Mesenchymal stem cell (in vitro differentiated cells and primary cell): ENCODE measurements at places on chromosomes 5 and 9.

- no peaks in the 10 kb centered on the region for H3K27me3 ChIP-seq
- H3K4me1 ChIP-seq: peaks cover 1% of the 10 kb centered on the region
- H3K36me3 ChIP-seq: no peaks in the 10 kb centered on the region
- peak overlapping the region; percentile 39 for H3K4me3 ChIP-seq
- H3K27ac ChIP-seq: peak overlapping the region; percentile 59
These were observed 193.4 kb downstream of the ARRDC3 start for GRCh38 chr5:91189480-91190313.

- H3K27me3 ChIP-seq: no peaks in the 10 kb centered on the region
- peak; percentile 69 for DNase-seq
- H3K4me1 ChIP-seq: peaks cover 2% of the 10 kb centered on the region
- H3K36me3 ChIP-seq: no peaks in the 10 kb centered on the region
These were observed 700.2 kb upstream of the PTPRD start for GRCh38 chr9:11312966-11313365.

GRCh38 chr5:122078116-122079110 lies at the start of gene LOX:
Gene LOX (minus strand): TSS chr5:122078259. CDS start chr5:122077985, 274 bp downstream.
- H3K27ac ChIP-seq: peak within 1 kb of the TSS; percentile 87
- H3K4me1 ChIP-seq: no peaks in the 10 kb centered on the region
- no peaks in the 10 kb centered on the region for H3K27me3 ChIP-seq
- no peaks in the 10 kb centered on the region for H3K36me3 ChIP-seq
- peak within 1 kb of the TSS; percentile 96 for H3K4me3 ChIP-seq

DNA sequence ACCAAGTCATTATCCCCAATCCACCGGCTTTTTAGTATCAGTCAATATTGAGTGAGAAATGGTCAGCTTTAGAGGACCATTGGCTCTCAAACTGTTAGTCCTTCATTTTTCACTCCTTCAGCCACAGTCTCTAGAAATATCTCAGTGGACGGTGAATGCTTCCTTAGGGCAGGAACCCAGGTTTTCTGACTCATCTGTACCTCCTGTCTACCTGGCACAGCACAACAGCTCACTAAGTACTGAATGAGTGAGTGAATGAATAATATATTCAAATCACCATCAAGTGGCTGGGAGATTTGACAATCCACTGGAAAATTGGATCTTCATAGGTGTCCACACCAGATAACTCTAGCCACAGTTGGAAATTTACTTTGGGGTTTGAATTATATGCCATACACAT lies 609.5 kb upstream of the CLINT1 start:
- no peak overlapping the region for H3K27ac ChIP-seq
- no peaks in the 10 kb centered on the region for H3K36me3 ChIP-seq
- H3K4me3 ChIP-seq: no peak overlapping the region
- no peak for DNase-seq
- H3K27me3 ChIP-seq: no peaks in the 10 kb centered on the region
